ENCODE measurements at places on chromosomes 2 and 18.

DNA sequence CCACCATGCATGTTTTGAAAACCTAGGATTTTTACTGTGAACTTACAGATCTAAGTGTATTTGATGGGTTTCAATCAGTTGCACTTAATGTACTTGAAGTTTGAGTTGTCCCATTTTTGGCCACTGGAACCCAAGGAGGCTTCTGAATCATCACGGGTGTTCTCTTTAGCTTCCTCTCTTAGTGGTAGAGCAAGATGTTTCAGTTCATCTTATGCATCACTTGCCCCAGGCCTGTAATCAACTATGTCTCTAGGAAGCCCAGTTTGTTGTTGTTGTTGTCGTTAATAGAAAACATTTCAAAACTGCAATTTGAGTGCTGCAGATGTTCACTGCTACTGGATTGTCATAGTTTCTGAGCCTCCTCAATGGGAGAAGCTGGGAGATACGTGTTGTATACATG lies 97.0 kb downstream of the FHOD3 start:
- no peak for DNase-seq

DNA sequence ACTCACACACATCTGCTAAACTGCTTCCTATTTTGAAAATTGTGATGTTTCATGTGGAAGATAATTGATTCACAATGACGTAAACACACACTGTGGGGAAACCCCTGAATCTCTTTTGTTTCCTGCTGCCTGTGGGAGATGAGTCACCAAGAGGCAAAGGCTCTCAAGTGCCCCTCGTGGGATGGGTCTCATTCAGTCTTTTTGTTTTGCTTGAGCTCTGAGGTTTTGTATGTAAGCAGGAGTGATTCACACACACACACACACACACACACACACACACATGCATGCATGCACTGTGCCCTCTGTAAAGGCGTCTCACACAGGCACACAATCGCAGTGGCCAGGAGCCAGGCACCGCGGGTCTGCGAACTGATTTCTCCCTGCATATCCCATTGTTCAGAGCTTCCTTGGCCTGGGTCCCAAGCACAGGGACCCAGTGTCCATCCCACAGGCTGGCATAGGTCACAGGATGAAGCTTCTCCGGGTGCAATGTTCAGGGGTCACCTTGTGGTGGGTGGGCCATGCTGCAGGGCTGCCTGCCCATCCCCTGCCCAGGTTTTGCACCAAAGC lies 12.1 kb upstream of the ARHGEF4 start:
- DNase-seq = peak; percentile 40

DNA sequence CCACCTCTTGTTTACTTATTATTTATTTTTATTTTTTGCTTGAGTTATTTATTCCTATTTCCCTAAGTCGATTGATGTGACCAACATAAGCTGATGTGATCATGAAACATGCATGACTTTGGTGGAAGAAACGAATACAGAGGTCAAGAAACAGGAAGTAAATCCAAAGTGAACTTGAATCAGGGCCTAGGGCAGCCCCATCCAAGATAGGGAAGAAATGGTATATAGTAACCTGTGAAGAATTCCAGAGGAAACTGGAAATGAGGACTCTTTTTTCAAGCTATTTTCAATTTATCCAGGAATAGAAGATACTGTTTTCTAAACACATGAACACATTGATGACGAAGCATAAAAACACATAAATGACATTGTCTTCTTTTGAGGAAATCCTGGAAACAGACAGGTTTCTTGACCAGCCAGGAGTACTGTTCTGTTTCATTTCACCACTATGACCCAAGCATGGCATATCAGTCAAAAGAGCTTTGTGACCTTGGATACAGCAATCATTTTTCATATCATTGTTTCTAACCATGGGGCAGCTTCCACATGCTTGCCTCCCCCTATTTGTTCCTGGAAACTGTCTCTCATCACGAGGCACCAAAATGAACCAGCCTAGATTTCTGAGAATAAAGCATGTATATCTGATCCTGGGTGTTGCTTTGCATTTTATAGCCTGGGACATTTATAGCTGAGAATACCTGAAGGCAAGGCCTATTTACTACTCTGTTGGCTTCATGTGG lies 9.1 kb upstream of the LCLAT1 start:
- DNase-seq = no peak

- no peak for DNase-seq
These were observed 2.9 kb upstream of the EPB41L3 start for GRCh38 chr18:5546660-5547059.

GRCh38 chr2:172086241-172087206 lies 1.2 kb downstream of the DLX1 start:
- no peak for DNase-seq

- no peak for DNase-seq
These were observed 123.8 kb downstream of the BCL11A start for GRCh38 chr2:60429681-60430080.

GRCh38 chr2:27640722-27641245 lies 11.9 kb downstream of the GPN1 start:
- no peak for DNase-seq

DNA sequence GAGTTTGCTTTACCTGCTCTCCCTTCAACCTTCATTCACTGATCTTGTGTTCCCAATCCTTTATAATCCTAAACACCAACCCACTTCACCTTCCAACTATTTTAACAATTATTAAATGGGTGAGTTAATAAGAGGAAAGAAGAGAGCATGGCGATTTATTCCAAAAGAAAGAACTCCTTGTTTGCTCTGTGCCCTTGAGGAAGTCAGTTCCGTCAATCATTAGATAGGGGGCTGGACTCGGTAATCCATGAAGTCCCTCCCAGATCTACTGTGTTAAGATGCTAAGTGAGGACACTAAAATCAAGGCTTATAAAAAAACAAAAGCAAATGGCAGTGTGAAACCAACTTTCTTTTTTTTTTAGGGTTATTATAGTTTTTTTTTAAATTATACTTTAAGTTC lies 589.9 kb downstream of the XIRP2 start:
- DNase-seq = no peak

GRCh38 chr2:206079699-206080465 lies 6.1 kb downstream of the INO80D start:
- DNase-seq = no peak

GRCh38 chr2:218028562-218029348 lies 26.0 kb upstream of the TNS1 start:
- DNase-seq = no peak

DNA sequence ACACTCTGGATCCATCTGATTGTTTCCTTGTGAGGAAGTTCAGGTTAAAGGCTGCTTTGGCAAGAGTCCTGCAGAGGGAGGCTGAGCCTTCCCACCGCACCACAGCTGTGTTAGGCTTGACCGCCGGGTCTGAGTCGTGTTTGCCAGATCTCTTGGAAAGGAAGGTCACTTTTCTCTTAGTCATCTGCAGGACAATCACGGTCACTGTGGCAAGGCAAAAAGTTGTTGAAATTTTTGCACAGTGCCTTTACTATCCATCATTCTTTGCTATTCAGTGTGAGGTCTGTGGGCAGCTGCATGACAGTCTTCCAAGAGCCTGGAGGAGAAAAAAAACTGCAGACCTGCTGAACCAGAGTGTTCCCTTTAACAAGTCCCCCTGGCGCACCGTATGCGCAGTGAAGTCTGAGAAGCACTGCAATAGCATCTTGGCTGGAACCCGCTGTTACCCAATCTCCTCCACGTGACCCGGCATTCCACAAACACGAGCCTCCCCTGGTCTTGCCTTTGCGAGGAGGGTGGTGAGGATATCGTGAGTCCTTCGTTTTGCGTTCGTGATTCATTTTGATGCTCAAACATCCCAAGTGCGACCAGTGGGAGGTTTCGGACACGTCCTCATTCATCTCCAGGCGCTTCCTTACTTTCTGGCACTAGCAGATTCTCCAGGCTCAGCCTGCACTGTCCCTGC lies 23.0 kb downstream of the BIN1 start:
- no peak for DNase-seq

DNA sequence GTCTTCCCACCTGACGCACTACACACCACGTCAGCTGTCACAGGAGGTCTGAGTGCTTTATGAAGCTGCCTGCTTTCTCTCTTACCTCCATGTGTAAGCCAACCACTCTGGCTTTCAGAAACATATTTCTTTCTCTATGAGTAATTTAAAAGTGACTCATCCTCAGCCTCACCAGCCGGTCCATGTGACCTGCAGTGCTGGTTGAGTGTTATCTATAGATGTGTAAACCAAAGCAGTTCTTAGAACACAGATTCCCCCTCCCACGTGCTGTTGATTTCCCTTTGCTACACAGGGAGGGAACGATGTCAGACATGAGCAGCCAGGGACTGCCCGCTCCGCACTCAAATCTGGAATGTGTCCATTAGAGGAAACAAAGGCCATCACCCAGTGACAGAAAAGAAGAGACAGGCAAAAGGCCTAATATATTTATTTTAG lies 157.8 kb downstream of the BCL2 start:
- peak; percentile 45 for DNase-seq

GRCh38 chr18:50509012-50509411 lies 50.9 kb upstream of the MAPK4 start:
- no peak for DNase-seq

- DNase-seq = no peak
These were observed 13.1 kb downstream of the DAW1 start for GRCh38 chr2:227884511-227884947.

- DNase-seq = no peak
These were observed 35.4 kb downstream of the MRPL35 start for GRCh38 chr2:86234563-86235131.

DNA sequence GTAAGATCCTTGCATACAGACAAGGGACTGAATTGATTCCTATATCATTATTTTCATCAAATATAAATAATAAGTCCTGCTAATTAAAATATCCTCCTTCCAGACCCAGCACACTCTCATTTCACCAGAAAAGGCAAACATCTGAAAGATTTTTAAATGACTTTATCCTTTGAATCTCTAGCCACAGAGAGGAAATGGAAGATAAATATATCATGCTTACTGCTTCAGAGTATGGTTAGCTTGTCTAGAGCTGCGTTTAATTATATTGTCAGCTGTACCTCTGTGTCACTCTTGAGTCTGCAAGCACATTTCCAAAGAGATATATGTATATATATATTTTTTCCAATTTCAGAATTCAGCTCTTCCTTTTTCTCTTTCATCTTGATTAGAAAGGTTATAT lies 232.7 kb downstream of the TRIB2 start:
- DNase-seq = no peak

DNA sequence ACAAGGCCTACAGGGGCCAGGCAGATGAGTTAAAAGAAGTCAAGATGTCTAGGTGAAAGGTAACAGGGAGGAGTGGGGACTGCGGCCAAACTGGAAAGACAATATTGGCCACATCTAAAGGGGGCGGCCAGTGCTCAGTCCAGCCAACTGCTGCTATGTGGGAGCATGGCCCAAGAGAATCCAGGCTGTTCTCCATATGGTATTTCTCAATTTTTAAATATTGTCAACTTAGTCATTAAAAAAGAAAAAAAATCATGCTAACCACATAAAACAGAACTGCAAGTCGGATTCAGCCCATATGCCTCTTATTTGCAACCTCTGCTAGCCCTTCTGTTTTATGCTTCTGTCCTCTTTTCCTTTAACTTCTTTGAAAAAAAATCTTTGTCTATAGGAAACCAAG lies 14.8 kb downstream of the TRABD2A start:
- no peak for DNase-seq

GRCh38 chr2:157760949-157761348 lies 115.2 kb downstream of the ACVR1 start:
- DNase-seq = no peak

DNA sequence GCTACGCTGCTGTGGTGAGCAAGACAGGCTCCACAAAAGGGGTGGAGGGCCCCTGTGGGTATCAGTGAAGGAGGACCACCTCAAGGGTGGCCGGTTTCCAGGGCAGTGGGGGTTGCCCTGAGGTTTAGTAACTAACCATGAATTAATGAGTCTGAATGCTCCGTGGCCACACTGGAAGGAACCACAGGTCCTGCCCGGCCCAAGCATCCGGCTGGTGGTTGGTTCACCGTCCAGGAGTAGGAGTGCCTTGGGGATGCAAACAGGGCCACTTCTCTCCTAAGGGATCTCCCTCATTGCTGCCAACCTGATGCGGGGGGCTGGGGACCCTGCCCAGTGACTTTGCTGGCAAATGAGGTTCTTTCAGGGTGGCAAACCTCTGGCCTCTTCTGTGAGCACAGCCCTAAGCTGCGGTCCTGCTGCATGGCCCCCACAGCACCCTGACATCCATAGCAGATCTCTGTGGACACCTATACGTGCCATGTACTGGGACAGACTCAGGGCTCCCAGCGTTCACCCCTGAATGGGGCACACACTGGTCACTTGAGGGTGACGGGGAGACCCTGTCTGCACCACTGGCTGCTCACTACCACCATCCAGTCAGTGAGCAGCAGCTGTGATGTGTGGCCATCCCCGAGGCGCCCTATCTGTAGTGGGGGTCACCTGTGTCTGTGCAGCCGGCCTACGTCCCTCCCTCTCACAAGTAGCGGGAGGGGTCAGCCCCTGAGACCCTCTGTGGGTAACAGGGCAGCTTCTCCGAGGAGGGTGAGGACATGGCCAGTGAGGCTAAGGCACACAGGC lies 41.6 kb downstream of the HS6ST1 start:
- DNase-seq = no peak

- no peak for DNase-seq
These were observed 39.6 kb upstream of the RPL31 start for GRCh38 chr2:100962366-100963025.

DNA sequence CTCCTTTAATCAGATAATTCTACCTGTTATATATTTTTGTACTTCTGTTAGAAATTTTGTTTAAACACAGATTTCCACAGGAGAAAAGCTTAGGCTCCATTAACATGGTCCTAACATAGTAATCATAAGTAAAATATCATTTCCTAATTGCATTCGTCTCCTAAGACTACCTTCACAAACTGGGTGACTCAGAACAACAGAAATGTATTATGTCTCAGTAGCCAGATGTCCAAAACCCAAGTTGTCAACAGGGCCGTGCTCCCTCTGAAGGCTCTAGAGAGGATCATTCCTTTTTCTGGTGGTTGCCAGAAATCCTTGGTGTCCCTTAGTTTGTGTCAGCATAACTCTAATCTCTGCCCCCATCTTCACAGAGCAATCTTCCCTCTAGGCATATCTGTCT lies 5.4 kb downstream of the FBXO15 start:
- DNase-seq = no peak

GRCh38 chr2:143674051-143674450 lies 544.8 kb downstream of the ARHGAP15 start:
- DNase-seq = no peak

DNA sequence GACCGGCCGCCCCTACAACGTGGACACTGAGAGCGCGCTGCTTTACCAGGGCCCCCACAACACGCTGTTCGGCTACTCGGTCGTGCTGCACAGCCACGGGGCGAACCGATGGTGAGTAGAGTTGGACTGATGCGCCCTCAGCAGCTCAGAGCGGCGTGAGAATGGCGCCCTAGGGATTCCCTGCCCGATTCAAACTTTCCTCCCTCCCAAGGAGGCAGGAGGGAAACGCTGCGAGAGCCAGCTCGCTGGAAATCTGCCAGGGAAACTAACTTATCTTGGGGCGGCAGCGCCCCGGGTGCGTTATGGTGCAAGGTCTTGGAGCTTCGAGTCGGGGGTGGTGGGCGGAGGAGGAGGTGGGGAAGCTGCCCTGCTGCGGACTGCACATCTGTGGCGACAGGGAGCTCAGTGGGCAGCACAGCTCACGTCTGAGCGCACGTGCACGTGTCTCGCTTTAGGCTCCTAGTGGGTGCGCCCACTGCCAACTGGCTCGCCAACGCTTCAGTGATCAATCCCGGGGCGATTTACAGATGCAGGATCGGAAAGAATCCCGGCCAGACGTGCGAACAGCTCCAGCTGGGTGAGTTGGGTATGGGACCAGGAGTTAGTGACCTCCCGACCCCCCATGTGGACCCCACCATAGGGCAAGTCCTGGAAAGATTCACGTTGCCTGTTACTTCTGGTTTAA lies 697 bp downstream of the ITGA4 start:
- peak; percentile 21 for DNase-seq

- DNase-seq = no peak
These were observed 484.3 kb downstream of the PTPRM start for GRCh38 chr18:8051453-8051852.

Measured in activated CD8-positive, alpha-beta memory T cell treated with anti-CD3 and anti-CD28 coated beads for 1 hour (primary cell).